ENCODE measurements at places on chromosomes 1 and 21.
A peak's percentile ranks its signal among the peaks of the same experiment; 100 is the strongest.

DNA sequence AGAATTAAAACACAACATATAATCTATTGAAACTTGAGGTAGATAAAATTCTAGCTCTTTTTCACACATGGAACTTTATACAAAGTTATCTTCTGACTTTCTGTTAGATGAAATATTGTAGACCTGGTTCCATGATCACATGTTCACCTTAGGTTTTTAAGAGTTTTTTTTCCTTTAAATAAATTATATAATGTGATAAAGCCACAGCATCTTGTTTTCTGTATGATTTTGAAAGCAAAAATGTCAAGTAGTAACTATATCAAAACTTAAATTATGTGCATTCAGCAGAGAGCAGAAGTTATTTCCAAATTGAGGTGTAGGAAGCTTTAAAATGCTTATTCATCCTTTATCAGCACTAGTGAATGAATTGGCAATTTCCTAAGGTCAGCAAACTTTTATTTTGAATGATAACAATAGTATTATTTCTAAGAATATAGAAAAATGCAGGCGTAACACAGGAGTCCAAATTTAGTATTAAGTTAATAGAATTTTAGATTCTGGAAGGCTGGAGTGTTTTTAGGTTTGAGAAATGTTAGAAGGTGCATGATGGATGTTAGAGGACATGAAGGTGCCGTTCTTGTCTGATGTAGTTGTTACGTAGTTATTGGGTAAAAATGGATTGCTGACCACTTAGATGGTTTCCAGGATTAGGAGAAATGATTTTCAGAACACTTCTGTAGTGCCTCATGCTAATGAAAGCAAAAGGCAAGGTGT lies 17.5 kb downstream of the BACH1 start:
- DNase-seq, result no peak

GRCh38 chr1:29810121-29811120 lies 574.1 kb downstream of the PTPRU start:
- no peak for DNase-seq

- no peak for DNase-seq
Observed at GRCh38 chr21:34128674-34129038, 55.3 kb downstream of the MRPS6 start.

- no peak for DNase-seq
Observed at GRCh38 chr1:234264832-234265231, 108.4 kb upstream of the COA6 start.

DNA sequence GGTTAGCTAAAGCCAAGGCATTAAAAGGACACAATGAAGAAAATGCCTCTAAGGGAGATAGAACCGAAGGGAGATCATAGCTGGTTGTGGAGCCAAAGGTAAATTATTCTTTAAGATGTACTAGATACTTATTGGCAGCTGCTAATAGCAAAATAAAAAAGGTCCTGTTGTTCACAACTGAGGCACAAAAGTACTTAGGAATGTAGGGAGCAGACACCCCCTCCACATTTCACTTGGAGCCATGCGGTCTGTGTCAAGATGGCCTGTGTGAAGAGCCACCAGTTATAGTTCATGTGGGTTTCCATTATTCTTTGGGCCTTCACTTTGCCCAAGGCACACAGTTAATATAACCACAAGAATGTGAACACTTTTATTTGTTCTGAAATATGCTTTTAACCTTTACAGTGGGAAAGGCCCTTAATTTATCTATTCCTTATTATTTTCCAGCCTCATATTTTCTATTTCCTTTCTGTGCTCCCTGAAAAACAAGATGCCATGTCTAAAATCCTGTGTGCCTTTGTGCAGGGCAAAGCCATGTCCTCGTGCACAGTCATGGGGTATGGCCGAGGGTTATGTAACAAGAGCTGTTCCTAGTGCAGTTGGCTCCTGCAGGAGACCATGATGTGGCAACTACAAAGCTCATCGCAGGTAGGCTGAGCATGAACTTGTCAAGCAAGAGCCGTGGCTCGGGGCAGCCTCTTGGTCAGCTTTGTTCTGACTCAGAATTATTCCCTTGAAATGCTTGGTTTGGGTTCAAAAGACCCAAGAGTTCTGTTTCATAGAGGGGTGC lies 16.2 kb upstream of the WDR26 start:
- DNase-seq, result no peak

- DNase-seq, result no peak
Observed at GRCh38 chr1:90074137-90074536, 79.2 kb downstream of the ZNF326 start.

DNA sequence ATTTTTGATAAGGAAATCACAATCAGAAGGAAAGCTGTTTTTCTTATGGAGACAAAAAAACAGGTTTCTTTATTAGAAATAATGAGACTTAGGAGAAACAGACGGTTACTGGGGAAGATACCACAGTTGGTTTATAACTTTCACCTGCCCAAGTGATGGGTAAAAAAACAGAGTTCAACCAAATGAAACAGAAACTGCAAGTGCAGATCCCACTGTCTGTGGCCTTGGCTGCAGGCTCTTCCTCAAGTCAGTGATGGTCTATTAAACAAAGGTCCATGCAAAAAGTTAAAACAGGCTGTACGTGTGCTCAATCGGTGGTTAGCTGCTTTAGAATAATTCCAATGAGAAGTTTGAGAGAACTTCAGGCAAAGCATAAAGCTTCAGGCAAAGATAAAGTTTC lies 112.1 kb upstream of the NEGR1 start:
- DNase-seq, result no peak

- DNase-seq, result peak; percentile 90
Observed at GRCh38 chr1:42958488-42959319, at the start of gene SLC2A1. Gene SLC2A1 (minus strand): TSS chr1:42958868. CDS start chr1:42958651, 217 bp downstream.

DNA sequence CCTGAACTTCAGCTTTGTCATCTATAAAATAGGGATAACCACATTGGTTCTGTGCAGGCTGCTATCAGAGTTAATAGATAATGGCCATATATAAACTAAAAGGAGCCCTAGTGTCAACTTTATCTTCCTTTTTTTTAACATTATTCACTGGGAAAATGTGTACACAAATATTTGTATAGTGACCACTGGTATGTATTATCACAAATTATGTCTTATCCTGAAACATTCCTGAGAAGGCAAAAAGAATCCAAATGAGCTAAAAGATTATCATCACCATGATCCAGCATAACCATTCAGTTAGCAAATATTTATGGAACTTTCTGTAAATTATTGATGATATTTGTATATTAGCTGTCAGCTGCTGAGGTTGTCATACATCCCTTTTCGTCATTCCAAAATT lies 16.6 kb downstream of the ANGPTL3 start:
- DNase-seq, result no peak

GRCh38 chr1:66777831-66778230 lies 23.2 kb downstream of the INSL5 start:
- DNase-seq, result no peak

- DNase-seq, result peak; percentile 44
Observed at GRCh38 chr1:203672346-203672745, 45.7 kb downstream of the ATP2B4 start.

DNA sequence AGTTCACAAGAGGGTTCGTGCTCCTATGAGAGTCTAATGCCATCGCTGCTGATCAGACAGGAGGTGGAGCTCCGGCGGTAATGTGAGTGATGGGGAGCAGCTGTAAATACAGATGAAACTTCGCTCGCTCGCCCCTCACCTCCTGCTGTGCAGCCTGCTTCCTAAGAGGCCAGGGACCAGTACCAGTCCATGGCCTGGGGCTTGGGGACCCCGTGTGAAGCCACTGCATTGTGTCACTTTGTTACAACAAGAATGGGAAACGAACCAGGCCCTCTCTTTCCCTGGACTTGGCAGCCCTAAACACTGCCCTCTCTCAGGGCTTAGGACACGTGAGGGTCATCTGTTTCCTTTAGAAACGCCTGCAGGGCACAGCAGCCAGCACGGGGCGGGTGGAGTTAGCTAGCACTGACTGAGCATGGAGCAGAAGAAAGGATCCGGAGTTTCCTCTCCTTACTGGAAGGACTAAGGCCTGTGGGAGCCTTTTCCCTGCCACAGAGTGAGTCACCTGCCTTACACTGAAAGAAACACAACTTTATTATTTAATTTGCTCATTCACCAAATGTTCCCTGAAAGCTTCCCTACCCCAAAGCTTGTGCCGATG lies 185.2 kb upstream of the TMEM51 start:
- peak; percentile 48 for DNase-seq

- DNase-seq, result no peak
Observed at GRCh38 chr1:86016076-86016759, 140.4 kb downstream of the COL24A1 start.

GRCh38 chr21:31159808-31160207 lies 121.5 kb upstream of the KRTAP19-8 start:
- no peak for DNase-seq

DNA sequence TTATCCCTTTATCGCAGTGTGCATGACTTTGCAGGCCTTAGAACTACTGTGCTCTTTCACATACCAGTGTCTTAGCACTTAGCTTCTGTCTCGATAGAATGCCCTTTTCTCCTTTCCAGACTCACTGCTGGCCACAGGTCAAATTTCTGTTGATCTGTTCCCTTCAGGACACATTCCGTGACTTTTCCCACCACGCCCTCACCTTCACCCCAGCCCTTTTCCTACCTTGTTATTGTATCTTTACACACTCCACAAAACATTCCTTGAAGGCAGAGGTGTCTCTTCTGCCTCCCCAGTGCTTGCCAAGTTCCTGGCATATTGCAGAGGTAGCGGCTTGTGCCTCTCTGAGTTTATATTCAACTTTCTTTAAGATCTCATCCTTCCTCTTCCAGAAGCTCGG lies 3.7 kb upstream of the IGSF9 start:
- DNase-seq, result no peak

GRCh38 chr1:82240571-82240970 lies 439.8 kb downstream of the ADGRL2 start:
- DNase-seq, result no peak

GRCh38 chr1:41622859-41623732 lies 138.6 kb upstream of the EDN2 start:
- DNase-seq, result no peak

- DNase-seq, result no peak
Observed at GRCh38 chr1:160835751-160836150, 26.9 kb downstream of the CD244 start.

GRCh38 chr1:6386371-6386949 lies 7.1 kb downstream of the ACOT7 start:
- DNase-seq, result no peak

- no peak for DNase-seq
Observed at GRCh38 chr21:39198800-39199199, 15.5 kb upstream of the PSMG1 start.

DNA sequence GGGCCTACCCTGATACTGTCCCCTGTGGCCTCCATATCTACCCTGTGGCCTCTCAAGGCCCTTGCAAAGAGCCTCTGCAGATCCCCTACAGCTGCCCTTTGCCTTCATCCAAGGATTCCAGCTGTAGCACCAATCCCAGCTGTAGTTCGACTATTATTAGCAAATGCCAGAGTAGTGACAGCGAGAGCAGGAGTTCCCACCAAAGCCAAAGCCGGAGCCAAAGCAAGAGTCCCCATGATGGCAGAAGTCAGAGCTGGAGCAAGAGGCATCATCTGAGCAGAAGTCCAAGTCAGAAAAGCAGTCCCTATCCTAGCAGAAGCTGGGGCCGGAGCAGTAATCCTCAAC lies 2.7 kb downstream of the NSUN4 start:
- DNase-seq, result no peak

GRCh38 chr1:2352897-2353550 lies 38.3 kb downstream of the MORN1 start:
- no peak for DNase-seq

DNA sequence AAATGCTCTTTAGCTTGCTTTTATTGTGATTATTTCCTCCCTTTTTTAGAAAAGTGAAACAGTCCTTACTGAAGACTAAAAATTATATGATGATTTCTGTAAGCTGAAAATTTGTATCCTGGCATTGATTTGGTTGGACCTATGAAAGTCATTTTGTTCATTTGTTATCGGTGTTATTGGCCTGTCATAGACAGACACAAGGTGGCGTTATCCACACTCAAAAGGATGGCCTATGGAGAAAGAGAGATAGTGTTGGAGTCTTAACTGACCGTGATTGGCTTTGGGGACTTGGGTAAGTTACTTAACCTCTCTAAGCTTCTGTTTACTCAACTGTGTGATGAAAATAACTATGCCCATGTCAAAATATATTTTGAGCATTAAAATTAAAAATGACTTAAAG lies 203.6 kb upstream of the CHODL start:
- DNase-seq, result no peak

- DNase-seq, result no peak
Observed at GRCh38 chr1:232212253-232212652, 417.7 kb downstream of the SIPA1L2 start.

- DNase-seq, result no peak
Observed at GRCh38 chr21:41249476-41249875, 67.1 kb upstream of the FAM3B start.

Measured in anterior cingulate cortex (tissue), 58 donors.